ENCODE measurements at places on chromosomes 7 and 10.

- DNase-seq = no peak
Measured at GRCh38 chr7:132553031-132553430, 23.2 kb downstream of the PLXNA4 start.

DNA sequence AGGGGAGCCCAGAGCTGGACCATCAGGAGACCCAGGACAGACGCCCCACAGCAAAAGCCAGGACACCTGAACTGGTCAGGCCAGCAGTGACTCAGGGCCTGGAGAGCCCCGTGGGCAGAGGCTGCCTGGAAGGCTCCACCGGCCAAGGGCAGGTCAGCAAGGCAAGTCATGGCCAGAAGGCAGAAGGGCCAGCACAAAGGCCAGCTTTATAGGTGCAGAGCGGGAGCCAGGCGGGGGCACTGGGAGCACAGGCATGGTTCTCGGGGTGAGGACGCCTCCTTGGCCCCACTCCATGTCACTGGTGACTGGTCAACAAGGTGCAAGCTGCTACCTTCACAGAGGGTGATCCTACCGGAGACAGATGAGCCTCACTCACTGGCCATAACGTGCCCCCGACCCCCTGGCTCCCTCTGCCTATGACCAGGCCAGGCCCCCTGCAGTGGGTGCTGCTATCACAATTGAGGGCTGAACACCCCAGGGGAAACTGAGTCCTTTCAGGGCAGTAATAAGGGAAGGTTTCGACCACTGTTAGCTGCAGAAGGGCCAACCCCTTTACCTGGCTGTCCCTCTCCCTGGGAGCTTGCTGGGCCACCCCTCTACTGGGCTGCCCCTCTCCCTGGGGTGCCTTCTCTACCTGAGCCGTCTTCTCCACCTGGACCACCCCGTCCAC lies 317.4 kb downstream of the PTPRN2 start:
- no peak for DNase-seq

GRCh38 chr10:125521721-125522680 lies 161.0 kb downstream of the TEX36 start:
- peak; percentile 67 for DNase-seq

DNA sequence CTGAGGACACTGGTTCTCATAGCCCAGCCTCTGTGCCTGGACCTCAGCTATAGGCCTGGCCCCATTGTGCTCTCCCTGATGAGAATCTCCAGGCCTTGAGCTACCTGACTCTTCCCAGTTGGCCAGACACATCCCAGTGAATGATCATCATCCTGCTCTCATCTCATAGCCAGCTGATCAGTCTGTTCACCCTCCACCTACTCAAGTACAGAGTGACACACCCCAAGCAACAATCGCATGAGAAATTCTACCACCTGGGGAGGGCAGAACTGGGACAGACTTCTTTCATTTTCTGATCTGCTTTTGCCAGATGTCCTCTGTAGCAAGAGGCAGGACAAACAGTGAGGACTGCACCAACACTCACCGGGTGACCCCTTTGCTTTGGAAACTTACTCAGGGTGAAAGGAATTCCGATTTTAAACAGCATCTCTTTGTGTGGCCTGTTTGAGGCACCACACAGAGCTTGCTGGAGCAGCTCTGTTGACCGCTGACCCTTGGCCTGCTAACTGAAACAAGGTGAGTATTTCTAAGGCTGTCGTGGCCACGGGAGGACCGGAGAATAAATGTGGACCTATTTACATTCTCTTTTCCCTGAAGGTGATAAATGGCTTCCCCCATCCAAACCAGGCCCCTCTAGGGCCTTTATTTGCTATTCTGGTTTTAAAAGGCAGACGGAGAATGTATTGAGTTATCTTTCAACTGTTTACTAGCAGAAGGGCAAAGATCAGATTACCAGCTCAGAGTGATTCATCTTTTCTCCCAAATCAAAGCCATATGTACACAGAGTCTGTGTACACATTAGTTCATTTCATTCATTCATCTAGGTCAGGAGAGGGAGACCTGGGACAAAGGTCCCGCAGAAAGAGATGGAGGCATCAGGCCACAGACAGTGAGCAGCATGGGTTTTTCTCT lies 181.4 kb upstream of the TNS3 start:
- DNase-seq = peak; percentile 72

DNA sequence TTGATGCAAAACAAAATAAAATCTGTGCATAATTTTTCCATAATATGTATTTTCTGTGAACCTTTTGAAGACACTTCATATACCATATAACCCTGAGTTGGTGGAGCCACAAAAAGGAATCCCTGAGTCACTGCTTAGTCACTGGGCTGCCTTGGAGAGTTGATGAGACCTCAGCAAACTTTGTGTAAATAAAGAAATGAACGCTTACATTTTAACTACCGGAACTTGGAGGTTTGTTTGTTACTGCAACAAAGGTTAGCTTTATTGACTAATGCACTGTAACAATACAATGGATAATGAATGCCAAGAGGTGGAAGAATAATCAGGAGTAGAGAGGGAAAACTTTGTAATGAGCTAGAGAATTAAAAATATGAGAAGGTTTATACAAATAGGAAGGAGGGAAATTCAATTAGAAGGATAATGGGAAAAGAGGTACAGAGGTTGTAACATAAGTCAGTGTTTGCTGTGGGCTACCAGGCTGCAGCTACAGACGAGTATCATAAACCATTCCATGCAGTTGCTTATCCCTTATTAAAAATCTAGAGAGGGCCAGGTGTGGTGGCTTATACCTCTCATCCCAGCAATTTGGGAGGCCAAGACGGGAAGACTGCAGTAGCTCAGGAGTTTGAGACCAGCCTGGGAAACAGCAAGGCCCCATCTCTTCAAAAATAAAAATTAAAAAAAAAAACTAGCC lies 1042.1 kb downstream of the TYW1 start:
- no peak for DNase-seq

DNA sequence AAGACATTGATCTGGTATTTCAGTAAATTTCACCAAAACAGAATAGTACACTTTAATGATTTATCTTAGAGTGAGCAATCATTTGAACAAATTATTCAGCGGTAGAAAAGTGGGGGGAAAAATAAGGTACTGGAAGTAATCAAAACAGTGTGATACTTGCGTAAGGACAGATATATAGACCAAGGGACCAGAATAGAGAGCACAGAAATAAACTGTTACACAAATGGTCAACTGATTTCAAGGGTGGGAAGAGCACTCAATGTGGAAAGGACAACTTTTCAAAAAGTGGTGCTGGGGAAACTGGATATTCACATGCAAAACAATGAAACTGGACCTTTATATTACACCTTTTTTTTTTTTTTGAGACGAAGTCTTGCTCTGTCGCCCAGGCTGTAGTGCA lies 119.9 kb downstream of the NRBF2 start:
- no peak for DNase-seq

GRCh38 chr7:135993950-135994349 lies 16.8 kb upstream of the MTPN start:
- no peak for DNase-seq

- DNase-seq = no peak
Measured at GRCh38 chr10:124158592-124158991, 65.2 kb upstream of the CHST15 start.

- DNase-seq = no peak
Measured at GRCh38 chr7:157739031-157739430, 402.2 kb downstream of the DNAJB6 start.

- DNase-seq = no peak
Measured at GRCh38 chr10:61454541-61454940, 1.4 kb upstream of the TMEM26 start.

DNA sequence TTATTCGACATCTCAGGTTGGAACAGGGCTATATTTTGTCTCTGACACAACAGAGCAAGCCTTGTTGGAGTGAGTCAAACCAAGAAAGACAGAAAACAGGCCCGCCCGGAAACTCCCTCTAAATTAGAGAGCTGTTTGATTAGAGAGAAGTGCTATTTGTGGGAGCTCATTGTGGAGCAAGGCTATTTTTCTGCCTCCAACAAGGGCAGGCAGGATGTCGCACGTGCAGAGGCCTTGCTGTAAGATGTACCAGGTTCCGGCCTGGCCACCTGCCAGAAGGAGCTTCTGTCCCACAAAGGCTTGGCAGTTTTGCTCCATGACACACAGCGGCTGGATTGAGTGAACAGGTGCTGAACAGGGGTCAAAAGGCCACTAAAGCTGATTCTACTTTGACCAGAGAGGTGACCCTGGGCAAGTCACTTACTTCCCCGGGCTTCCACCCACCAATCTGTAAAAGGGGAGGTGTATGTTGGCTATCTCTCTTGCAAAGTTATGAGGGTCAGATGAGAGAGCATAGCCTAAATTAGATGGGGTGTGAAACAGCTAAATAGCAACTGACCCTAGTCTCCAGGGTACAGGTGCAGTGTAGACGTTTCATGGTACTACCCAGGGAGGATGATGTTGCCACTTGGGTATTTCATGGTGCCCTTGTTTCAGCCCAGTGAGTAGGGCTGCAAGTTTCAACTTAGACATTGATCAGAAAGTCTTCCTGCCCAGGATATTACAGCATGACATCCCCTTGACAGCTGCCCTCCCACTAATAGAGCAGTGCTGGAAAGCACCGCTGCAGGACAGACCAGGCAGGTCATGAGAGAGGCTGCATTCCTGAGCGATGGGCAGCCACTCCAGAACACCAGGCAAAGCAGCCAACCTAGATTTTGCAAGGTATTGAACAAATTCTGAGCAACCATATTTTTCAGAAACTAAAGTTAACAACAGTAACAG lies 62.0 kb downstream of the VSTM4 start:
- no peak for DNase-seq

DNA sequence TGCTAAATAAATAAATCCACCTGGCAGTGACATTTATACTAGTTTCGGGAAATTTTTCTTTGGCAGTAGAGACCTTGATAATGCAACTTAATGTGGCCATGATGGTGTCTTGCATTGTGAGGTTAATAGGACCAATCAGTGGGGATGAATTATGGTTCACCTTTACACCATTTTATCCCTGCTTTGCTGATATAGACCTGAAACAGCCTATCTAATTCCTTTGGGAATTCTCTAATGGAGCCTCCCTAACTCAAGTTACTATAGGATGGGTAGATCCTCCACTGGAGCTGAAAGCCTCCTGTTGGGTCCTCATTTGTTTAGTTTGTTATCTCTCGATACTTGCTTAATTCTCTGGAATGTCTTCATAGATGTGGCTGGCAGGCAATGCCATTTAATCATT lies 276.7 kb downstream of the CNTNAP2 start:
- DNase-seq = no peak

- DNase-seq = no peak
Measured at GRCh38 chr10:66639371-66639770, 286.5 kb upstream of the LRRTM3 start.

DNA sequence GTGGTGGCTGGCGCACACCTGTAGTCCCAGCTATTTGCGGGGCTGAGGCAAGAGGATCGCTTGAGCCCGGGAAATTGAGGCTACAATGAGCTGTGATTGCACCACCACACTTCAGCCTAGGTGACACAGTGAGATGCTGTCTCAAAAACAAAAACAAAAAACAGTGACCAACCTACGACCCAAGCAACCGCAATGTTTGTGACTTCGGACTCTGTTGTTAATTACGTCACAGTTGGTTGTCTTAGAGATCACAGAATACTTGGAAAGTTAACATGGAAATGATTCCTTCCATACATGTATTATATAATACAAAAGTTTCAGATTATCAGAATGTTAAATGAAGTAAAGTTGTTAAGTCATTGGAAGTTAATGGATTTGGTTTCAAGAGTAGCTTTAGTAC lies 106.2 kb downstream of the REEP3 start:
- no peak for DNase-seq

GRCh38 chr7:157097569-157097968 lies 41.2 kb upstream of the UBE3C start:
- DNase-seq = no peak

GRCh38 chr7:20269726-20270125 lies 52.5 kb upstream of the MACC1 start:
- DNase-seq = no peak

DNA sequence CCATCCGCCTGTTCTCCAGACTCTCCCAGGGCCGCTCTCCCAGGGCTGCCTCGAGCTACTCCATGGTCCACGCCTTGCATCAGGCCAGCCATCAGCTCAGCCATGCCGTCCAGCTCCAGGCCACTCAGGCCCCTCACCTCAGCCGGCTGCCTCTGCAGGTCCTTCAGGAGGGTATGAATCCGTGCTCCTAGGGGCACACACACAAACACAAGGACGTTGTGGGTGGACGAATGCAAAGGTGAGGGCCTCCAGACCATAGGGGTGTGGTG lies 449.4 kb downstream of the PTPRN2 start:
- no peak for DNase-seq

- no peak for DNase-seq
Measured at GRCh38 chr7:83178796-83179195, 16.1 kb upstream of the PCLO start.

GRCh38 chr10:2882628-2883027 lies 184.7 kb upstream of the PFKP start:
- DNase-seq = no peak

- DNase-seq = no peak
Measured at GRCh38 chr7:85457911-85458310, 271.1 kb upstream of the SEMA3D start.

GRCh38 chr10:130226012-130226411 lies 89.8 kb downstream of the GLRX3 start:
- DNase-seq = no peak

DNA sequence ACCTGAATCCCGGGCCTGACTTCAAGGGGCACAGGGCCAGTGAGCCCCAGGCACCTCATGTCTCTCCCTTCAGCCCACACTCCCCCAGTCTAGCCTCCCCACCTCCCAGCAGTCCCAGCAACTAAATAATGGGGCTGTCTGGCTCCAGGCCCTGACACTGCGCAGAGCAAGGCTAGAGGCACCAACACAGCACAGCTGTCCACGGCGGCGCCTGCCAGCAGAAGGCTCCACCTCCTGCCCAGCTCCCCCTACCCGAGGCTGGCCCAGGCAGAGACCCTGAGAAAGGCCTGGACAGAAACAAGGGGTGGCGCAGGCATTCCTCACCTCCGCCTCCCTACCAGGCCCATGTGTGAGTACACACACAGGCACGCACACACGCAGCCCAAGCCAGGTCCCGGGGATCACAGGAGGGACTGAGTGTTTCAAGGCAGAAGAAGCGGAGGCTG lies 6.1 kb downstream of the KCNH2 start:
- DNase-seq = no peak

DNA sequence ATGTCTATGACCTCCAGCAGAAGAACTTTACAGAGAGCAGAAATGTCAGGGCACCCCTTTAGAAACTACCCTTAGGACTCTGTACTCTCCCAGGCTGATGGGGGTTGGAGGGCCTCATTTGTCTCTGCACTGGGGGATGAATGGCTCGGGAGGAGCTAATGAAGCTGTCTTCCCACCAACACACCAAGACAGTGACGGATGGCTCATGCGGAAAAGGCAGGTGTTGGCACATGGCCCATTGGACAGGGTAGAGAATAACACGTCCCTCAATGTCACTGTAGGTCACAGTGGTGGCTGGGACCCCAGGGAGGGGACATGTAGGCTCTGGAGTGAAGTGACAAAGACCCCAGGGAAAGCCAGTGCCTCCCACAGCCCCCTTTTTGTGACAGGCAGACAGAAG lies 64.0 kb upstream of the PCBD1 start:
- no peak for DNase-seq

DNA sequence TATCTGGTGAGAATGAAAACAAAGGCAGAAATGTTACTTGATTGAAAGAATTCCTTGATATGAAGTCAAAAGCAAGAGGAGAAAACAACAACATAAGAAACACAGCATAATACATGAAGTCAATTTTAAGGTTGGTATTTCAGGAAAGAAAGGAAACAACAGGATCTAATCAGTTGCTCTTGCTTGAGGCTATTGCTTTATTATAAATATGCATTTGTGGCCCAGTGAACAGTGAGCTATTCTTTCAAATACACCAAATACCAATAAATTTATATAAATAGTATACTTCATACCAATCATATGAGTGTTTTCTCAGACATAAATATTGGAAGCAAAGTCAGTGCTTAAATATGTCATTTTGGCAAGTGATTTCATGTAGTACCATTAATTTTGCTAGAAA lies 806.6 kb downstream of the NXPH1 start:
- no peak for DNase-seq
